ENCODE measurements at places on chromosomes 3 and 15. TPM values are rescaled to one million over a fixed set of nuclear protein-coding genes. Genes with fewer than 3 reads are reported as not detected.

LNP1 gene
- 3.3 TPM for total RNA-seq

STAB1 gene
- 1.1 TPM for total RNA-seq

PBRM1 gene
- total RNA-seq: 69.2 TPM

GCSAM gene
- total RNA-seq: not detected

HAPLN3 gene
- total RNA-seq: 7.3 TPM

THPO gene
- not detected for total RNA-seq

CSNK1G1 gene
- total RNA-seq: 41.6 TPM
